Lower leg skin (tissue), 4 donors: ENCODE measurements at places on chromosomes 6 and 20.

DNA sequence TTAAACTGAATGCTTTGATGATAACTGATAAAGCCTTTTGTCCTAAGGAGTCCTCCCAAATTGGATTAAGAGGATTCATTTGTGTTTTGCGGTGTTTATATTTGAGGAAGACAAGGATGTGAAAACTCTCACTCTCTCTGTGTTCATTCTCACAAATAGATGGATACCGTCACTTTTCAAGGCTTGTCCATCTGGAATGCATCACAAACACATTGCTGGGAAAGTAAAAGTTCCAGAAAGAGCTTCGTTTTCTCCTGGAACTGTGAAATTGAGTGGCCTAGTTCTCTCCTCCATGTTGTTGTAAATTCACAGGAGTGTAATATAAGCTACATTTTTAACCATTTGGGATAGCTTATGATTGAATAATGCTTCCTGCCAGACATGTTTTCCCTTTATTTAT, 581.6 kb upstream of the FLRT3 start:
- DNase-seq = no peak

DNA sequence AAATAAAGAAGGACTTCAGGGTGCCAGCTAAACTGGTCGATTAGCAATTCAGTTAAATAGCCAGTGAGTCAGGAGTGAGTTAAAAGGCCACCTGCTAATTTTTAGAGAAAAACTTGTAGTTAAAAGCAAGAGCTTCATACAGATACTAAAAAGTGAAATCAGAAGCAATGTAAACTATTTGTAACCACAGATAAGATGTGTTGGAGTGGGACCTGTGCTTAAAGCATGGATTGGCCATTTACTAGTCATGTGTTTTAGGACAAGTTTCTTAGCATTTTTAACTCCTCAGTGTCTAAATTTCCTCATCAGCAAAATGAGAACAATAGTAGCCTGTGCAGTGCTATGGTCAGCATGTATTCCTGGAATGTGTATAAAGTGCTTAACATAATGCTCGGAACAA, 23.8 kb upstream of the HDDC2 start:
- no peak for DNase-seq

- no peak for DNase-seq
These were observed 51.3 kb upstream of the REV3L start for GRCh38 chr6:111534231-111534751.

GRCh38 chr6:160031442-160031841, 62.6 kb downstream of the IGF2R start:
- no peak for DNase-seq

- no peak for DNase-seq
These were observed 35.4 kb downstream of the SLC16A10 start for GRCh38 chr6:111122458-111123286.

DNA sequence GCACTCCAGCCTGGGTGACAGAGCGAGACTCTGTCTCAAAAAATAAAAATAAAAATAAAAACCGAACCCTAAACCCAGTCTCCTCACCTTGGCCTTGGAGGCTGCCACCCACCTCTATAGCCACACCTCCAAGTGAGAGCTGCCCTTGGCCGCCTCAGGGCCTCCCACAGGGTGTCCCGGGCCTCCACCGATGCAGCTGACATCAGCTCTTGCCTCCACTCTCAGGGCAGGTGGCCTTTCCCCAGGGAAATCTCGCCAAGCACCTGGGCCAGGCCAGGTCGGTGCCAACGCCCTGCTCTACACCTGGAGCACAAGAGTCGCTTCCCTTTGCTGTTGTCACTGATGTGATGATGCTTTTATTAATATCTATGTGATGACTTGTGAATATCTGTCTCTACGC, 8.9 kb upstream of the MYL9 start:
- peak; percentile 75 for DNase-seq

DNA sequence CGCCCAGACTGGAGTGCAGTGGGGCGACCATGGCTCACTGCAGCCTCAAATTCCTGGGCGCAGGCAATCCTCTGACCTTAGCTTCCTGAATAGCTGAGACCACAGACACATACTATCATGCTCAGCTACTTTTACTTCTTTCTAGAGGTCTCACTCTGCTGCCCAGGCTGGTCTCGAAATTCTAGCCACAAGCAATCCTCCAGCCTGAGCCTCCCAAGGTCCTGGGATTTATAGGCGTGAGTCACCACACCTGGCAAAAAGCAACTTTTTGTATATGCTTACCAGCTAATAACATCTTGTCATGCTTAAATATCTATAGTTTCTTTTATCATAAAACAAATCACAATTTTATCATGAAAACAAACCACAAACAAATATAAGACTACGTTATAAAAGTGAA, 23.0 kb downstream of the RNASET2 start:
- peak; percentile 7 for DNase-seq

DNA sequence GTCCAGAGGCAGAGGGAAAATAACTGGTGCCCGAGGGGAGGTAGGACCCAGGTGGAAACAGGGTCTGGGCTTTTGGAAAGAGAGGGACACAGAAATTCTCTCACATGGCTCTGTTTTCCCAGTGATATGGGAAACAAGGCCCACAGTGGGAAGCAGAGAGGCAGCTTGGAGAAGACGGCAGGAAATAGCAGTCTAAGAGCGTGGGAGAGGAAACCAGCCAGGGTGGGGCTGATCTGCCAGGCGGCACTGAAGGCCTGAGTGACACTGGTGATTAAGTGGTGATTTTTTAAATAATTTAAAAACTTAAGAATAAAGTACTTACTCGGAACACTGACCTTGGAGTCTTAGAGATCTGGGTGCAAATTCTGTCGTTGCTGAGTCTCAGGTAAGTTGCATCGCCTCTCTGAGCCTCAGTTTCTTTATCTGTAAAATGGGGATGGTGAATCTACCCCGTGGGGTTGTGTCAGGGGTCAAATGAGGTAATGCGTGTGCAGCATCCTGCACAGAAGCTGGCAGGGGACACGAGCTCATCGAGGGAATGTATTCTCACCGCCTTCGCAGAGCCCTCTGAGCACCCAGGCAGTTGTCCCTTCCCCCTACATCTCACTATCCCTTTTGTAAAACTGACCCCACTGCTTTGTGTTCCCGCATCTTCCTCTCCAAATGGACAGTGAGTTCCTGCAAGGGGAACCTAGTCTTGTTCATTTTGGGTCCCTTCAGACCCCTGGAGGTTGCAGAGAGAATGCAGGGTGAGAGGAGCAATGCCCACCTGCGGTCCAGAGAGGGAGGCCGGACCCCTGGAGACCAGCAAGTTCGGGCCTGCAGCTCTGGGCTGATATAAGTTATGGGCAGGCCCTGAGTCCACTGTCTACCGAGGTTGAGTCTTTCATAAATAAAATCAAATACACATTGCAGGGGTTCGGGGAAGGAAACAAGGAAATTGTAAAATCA, 228.6 kb upstream of the PMEPA1 start:
- DNase-seq = no peak

- no peak for DNase-seq
These were observed 19.9 kb downstream of the CRYBG1 start for GRCh38 chr6:106380407-106380806.
